ENCODE measurements at places on chromosomes 6 and 20. TPM values are rescaled to one million over a fixed set of nuclear protein-coding genes. Genes with fewer than 3 reads are reported as not detected.

GRCh38 chr6:170178561-170179477 is 112.1 kb downstream of the DLL1 start:
- peak; percentile 40 for DNase-seq

The TMEM244 gene
- not detected for total RNA-seq

The GNAS-AS1 gene
- not detected for total RNA-seq

The CNR1 gene
- total RNA-seq = 0.24 TPM

DNA sequence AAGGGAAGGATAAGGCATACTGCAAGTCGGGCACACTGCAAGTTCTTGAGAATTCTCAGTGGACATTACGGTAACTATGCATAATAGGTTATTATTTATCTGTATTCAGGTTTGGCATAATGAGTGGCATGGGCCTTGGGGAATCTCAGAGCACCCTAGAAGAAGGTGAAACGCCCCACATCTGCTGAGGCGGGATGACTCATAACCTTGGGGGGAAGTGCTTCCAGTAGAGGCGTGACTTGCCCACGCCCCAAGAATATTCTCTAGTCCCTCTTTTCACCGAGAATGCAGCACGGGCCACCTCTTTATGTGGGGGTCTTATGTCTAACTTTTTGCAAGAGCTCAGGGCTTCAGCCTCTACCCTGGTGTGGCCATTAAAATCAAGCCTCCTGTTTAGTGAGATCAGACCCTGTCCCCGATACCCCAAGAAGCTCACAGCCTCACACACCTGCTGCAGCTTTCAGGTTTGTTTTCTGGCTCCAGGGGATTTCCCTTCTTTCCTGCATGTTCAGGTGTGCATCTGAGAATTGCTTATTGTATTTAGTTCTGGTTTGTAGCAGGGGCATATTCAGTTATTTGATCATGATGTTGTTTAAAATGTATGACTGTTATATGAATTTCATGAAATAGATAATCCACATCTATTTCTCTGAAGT is 19.1 kb downstream of the ZFP64 start:
- no peak for DNase-seq

DNA sequence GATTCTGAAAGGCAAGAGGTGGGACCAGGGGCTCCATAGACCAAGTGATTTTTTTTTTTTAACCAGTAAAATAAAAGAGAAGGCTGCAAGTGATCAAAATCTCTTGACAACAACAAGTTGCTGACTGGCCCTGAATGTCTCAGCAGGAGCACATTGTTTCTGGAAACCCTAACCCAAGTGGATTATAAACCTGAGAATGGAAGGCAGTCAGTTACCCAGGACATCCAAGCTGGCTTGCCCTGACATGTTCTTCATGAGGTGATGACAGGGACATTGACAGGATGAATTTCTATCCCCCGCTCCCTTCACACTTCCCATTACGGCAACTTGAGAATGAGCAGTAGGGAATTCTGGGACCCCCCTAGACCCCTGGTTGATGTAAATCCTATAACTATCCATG is 49.6 kb upstream of the RIPOR2 start:
- no peak for DNase-seq

The TFEB gene
- 6.5 TPM for total RNA-seq

DNA sequence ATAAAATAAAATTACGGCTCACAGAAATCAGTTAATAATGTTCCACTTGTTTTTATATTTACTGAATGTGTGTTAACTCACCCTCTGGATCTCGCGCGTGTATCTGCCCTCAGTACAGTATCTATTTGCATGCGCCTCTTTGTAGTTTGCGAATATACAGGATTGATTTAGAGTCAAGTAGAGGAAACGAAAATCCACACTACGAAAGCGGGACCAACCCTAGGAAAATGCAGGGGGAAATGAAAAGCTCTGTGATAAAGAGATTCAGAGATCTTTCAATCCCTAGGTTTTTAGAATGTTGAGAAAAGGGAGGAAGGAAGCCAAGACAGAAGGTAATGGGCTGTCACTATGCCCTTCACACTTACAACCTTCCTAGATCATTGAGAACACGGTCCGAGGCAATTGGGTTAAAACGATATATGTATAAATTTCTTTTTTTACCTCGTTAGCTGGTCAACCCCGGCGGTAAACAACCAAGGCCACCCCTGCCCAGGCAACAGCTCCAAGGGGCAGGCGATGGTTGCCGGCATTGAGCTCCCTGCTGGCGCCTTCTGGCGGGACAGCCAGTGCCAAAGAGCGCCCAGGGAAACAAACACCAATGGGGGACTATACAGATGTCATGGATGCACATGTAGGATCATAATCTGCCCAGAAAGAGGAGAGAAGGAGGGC is 792 bp upstream of the FUT9 start:
- DNase-seq = no peak

DNA sequence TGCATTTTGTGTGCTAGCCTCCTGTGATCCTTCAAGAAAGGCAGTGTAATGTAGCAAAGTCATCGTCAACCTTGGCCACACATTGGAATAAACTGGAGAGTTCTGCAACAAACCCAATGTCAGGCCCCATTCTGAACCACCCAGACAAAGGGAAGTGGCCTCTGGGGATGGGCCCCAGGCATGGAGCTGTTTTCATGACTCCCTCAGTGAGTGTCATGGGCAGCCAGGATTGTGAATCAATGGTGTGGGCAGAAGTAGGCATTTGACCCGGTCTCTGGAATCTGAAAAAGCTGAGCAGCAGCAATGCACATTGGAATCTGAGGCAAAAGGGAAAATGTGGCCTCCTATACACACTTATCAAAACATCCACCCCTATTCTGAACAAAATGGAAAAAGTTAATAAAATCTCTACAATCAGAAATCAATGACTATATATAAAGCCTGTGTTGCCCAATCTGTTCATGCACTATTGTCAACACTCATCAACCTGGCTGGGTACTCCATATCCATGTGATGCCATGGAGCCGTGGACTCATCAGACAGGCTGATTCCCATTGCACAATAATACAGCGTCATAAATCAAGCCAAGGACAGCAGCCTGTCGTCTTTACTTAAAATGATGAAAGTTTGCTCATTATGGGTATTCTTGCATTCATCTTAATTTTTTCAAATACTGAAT is 134.9 kb upstream of the STMND1 start:
- DNase-seq = no peak

DNA sequence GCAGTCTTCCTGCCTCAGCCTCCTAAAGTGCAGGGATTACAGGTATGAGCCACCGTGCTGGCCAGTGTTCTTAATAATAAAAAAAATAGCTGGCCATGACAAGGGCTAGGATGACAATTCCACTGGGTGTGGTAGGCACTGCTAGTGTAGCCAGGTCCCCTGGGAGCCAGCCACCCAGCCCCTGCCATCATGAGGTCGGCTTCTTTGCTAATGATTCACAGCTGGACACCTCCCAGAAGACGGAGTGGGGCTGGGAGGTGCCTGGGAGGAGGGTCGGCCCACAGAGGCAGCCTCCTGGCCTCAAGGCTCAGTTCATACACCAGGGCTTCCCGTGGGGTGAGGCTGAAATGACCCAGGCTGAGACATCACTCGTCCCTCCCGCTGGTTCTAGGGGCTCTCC is 230.4 kb downstream of the TAF4 start:
- no peak for DNase-seq

DNA sequence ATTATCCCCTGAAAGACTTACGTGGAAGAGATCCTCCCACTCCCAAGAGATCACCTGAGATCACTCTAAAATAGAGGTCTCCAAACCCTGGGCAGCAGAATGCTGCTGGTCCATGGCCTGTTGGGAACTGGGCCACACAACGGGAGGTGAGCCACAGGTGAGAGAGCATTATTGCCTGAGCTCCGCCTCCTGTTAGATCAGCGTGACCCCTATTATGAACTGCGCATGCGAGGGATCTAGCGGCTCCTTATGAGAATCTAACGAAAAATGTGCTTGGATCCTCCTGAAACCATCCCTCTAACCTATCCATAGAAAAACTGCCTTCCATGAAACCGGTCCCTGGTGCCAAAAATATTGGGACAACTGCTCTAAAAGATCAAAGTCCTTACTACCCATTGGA is 1057.4 kb downstream of the EPHA7 start:
- no peak for DNase-seq

GRCh38 chr6:165850434-165851019 is 187.5 kb upstream of the PDE10A start:
- no peak for DNase-seq
